Effector memory CD4-positive, alpha-beta T cell (primary cell): ENCODE measurements at places on chromosomes 5 and 9.

DNA sequence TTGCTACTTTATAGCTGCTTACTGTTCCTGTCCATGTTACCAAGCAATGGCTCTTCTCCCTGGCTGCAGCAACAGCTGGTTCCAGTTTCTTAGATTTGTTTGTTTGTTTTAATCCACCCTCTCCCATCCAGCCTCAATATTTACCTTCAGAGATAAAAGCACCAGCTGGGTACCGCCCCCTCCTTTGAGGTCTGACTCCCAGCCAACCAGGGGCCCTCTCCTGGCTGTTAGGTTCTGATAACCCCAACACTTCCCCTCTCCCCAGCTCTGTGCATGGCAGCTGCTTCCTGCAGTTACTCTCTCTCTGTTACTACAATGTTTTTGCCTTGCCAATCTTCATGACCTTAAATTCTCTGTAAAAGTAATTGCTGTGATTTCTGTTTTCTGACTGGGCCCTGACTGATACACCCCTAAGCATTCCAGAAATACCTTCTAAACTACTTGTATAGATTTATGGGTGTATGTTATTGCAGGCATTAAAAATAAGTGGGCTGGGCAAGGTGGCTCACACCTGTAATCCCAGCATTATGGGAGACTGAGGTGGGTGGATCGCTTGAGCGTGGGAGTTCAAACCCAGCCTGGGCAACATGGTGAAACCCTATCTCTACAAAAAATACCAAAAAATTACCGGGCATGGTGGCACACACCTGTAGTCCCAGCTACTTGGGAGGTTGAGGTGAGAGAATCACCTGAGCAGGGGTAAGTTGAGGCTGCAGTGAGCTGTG lies 2.6 kb upstream of the GCNT1 start:
- no peak overlapping the region for H3K27ac ChIP-seq
- no peaks in the 10 kb centered on the region for H3K27me3 ChIP-seq
- no peaks in the 10 kb centered on the region for H3K36me3 ChIP-seq
- no peak overlapping the region for H3K4me3 ChIP-seq

DNA sequence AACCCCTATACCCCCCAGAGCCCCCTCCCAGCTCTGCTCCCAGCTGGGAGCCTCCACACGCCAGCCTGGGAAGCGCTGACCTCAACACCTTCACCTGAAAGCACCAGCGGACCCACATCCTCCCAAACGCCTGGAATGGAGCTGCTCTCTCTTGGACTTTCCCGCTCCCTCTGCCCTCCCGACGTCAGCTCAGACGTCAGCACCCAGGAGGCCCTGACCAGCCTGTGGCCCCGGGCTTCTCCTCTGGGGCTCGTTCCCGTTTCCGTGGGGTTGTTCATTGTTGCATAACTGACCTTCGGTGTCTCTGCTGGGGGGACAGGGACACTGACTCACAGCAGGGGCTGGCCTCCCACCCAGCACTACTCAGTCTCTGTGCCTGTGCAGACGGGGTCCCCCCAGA lies 35.0 kb upstream of the SLC6A3 start:
- H3K4me1 ChIP-seq = no peaks in the 10 kb centered on the region
- H3K4me3 ChIP-seq = no peak overlapping the region
- no peaks in the 10 kb centered on the region for H3K27me3 ChIP-seq
- H3K27ac ChIP-seq = no peak overlapping the region
- H3K36me3 ChIP-seq = peaks cover 38% of the 10 kb centered on the region

GRCh38 chr9:79236466-79236865 lies 335.3 kb upstream of the TLE4 start:
- H3K27ac ChIP-seq = no peak overlapping the region
- H3K36me3 ChIP-seq = no peaks in the 10 kb centered on the region
- no peak for DNase-seq

GRCh38 chr9:69034071-69034470 lies 1.5 kb upstream of the FXN start:
- H3K4me3 ChIP-seq = no peak overlapping the region
- no peaks in the 10 kb centered on the region for H3K36me3 ChIP-seq
- no peaks in the 10 kb centered on the region for H3K27me3 ChIP-seq
- DNase-seq = no peak
- peaks cover 5% of the 10 kb centered on the region for H3K4me1 ChIP-seq

DNA sequence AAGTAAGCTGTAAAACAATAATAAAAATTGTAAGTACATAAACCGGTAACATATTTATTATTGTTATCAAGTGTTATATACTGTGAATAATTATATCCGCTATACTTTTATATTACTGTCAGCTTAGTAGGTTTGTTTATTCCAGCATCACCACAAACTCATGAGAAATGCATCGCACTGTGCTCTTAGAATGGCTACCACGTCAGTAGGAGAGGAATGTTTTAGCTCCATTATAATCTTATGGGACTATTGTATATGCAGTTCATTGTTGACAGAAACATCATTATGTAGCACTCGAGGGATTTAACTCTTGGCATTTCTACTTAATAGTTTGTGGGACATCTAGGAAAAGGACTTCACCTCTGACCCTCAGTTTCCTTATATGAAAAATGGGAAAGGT lies 16.4 kb downstream of the SLC12A2 start:
- no peak overlapping the region for H3K4me3 ChIP-seq
- DNase-seq = no peak
- H3K36me3 ChIP-seq = no peaks in the 10 kb centered on the region
- no peaks in the 10 kb centered on the region for H3K4me1 ChIP-seq

- H3K27ac ChIP-seq = no peak overlapping the region
- peaks cover 30% of the 10 kb centered on the region for H3K36me3 ChIP-seq
- H3K4me1 ChIP-seq = peaks cover 3% of the 10 kb centered on the region
These were observed 14.5 kb downstream of the PHAX start for GRCh38 chr5:126615286-126615685.

DNA sequence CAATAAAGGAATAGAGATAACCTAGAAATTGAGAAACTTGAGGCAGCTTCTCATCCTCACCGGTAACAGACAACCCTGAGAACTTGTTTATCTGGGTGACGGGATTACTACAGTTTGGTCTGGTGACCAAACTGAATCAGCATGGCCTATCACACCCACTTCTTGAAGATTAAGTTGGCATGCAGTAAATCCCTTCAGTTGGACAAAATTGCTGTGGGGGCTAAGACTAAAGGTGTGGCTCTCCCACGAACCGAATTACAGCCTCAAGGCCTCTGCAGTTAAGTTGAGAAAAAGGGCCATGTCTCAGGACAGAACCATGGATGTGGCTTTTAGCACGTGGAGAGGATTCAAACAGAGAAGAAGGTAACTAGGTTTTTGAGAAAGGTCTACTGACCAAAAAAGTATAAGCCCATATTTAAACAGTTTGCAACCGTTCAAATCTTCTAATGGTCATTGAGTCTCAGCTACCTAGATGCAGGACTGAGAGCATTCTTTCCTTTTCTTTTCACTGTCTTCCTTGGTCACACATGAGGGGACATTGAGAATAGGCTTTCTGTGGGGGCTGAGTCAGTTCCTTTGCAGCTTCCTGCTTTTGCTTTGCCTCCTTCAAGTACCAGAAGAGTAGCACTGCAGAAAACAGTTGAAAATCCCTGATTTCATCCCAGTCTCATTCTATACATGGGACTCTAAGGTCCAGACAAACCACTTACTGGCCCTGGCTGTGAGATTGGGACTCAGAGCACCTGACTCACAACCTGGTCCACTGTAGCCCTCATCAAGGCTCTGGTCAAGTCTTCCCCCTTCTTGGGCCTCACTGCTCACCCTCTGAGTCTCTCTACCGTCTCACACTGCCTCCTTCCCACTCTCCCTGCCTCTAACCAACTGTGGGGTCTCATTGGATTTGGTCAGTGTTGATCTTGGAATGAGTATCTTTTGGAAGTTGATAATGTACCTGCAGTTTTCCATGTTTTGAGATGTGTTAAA lies 30.9 kb downstream of the PDE6A start:
- no peak overlapping the region for H3K27ac ChIP-seq
- H3K4me1 ChIP-seq = no peaks in the 10 kb centered on the region
- H3K36me3 ChIP-seq = no peaks in the 10 kb centered on the region
- peaks cover 5% of the 10 kb centered on the region for H3K27me3 ChIP-seq

DNA sequence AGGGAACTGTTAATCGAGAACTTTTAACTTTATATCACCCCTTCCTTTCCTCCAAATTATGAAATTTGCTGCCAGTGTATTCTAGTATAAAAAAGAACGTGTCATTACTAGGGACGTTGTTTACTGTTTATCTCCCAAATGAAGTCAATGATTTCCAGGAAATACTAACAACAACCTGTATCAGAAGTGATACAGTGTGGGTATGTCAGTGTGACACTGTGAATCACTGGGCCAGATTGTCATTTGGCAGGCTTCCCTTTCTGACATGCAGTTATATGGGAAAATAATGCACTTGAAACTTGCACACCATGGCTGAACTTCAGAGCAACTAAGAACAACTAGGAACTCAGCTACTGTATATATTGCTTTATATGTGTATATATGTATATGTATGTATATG lies 12.6 kb downstream of the ZNF462 start:
- H3K27me3 ChIP-seq = no peaks in the 10 kb centered on the region
- no peaks in the 10 kb centered on the region for H3K36me3 ChIP-seq
- no peak overlapping the region for H3K4me3 ChIP-seq
- H3K27ac ChIP-seq = no peak overlapping the region
- no peaks in the 10 kb centered on the region for H3K4me1 ChIP-seq
- DNase-seq = no peak

- H3K4me3 ChIP-seq = no peak overlapping the region
- H3K27ac ChIP-seq = no peak overlapping the region
- no peak for DNase-seq
These were observed 117.5 kb upstream of the ZNF366 start for GRCh38 chr5:72624641-72625236.

DNA sequence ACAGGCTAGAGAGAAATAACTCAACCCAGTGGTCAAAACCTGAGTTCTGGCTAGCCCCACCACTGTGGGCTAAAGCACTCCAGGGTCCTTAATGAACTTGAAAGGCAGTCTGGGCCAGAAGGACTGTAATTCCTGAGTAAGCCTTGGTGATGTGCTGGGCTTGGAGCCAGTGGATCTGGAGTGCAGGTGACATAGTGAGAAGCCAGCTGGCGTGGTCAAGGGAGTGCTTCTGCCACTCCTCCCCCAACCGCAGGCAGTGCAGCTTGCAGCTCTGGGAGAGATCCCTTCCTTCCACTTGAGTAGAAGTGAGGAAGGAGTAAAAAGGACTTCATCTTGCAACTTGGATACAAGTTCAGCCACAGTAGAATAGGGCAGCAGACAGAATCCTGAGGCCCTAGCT lies 424.0 kb downstream of the CDH18 start:
- no peaks in the 10 kb centered on the region for H3K36me3 ChIP-seq
- H3K4me3 ChIP-seq = no peak overlapping the region

GRCh38 chr9:110126499-110126941 lies 81.4 kb downstream of the C9orf152 start:
- no peak overlapping the region for H3K27ac ChIP-seq
- H3K36me3 ChIP-seq = no peaks in the 10 kb centered on the region
- no peak overlapping the region for H3K4me3 ChIP-seq
